Gastroesophageal sphincter (tissue), 4 donors: ENCODE measurements at places on chromosomes 7 and 10. TPM values are rescaled to one million over a fixed set of nuclear protein-coding genes. Genes with fewer than 3 reads are reported as not detected.

BET1 gene
- 16.6 TPM for total RNA-seq

DRGX gene
- total RNA-seq, result not detected

ASAH2 gene
- total RNA-seq, result 1.2 TPM

GRCh38 chr7:155787171-155787851, 25.0 kb downstream of the SHH start:
- peaks cover 12% of the 10 kb centered on the region for H3K4me1 ChIP-seq
- ATAC-seq, result peak; percentile 52
- no peaks in the 10 kb centered on the region for H3K36me3 ChIP-seq

GRCh38 chr7:100873599-100874299, 1.2 kb upstream of the SRRT start:
- peaks cover 61% of the 10 kb centered on the region for H3K36me3 ChIP-seq
- H3K27me3 ChIP-seq, result no peaks in the 10 kb centered on the region
- no peak for ATAC-seq
- peak overlapping the region; percentile 73 for H3K27ac ChIP-seq
- H3K4me3 ChIP-seq, result peak overlapping the region; percentile 67

DNA sequence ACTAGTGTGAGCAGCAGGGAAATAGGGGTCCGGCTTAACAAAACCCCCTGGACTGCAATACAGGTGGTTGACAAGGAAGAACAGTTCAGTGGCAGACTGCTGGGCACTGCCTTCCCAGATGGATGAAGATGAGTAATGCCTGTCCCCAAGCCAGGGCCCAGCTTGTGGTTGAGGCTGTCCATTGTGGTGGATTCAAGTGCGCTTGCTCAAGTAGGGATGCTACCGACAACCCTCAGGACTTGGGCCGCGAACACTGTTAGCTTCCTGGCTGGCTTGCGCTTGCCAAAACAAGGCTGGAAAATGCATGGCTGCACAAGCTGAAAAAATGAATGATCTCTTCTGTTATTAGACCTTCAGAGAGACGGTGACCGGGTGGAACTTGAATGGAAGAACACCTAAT, 116.1 kb upstream of the ACBD5 start:
- no peak overlapping the region for H3K27ac ChIP-seq
- H3K4me1 ChIP-seq, result no peaks in the 10 kb centered on the region
- no peaks in the 10 kb centered on the region for H3K27me3 ChIP-seq
- no peaks in the 10 kb centered on the region for H3K36me3 ChIP-seq
- no peak for ATAC-seq
- no peak overlapping the region for H3K4me3 ChIP-seq

EIF4EBP2 gene
- 93.7 TPM for total RNA-seq

GRCh38 chr7:23662124-23662983, 17.6 kb upstream of the FAM221A start:
- no peaks in the 10 kb centered on the region for H3K4me1 ChIP-seq
- no peak overlapping the region for H3K27ac ChIP-seq
- no peaks in the 10 kb centered on the region for H3K36me3 ChIP-seq
- no peaks in the 10 kb centered on the region for H3K27me3 ChIP-seq

DNA sequence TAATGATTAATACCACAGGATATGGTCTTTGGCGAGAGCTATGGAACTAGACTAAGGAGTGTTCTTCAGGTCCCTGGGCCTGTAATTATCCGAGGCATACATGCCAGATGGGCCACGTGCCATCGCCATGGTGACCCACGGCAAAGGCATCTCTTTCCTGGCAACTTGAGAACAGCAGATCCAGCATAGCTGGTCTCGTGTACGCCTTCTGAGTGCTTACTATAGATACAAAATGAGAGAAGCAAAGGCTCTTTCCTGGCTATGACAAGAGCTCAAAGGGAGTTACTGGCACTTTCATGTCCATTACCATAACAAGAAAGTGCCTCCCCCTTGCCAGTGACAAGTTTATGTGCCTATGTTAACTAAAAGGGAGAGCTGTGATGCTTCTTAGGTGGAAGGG, 26.0 kb upstream of the GLI3 start:
- ATAC-seq, result peak; percentile 39
- no peaks in the 10 kb centered on the region for H3K27me3 ChIP-seq
- H3K4me1 ChIP-seq, result no peaks in the 10 kb centered on the region

DNA sequence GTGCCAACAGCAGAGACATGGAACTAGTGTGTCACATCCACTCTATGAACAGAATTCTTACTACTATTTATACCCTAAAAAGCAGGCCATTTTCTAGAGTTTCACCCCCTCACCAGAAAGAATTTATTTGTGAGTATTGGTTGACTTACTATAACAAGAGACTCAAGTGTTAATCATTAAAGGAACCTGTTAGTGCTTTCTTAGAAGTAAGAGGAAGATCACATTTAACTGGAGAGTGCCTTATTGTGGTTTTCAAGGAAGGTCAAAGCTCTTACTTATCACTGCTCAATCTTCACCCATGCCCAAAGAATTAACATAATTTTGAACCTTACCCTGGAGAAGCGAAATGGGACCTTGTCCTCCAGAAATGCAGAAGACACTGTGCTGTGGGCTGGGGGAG, 169.3 kb upstream of the PRSS1 start:
- ATAC-seq, result no peak
- H3K4me3 ChIP-seq, result no peak overlapping the region
- H3K36me3 ChIP-seq, result no peaks in the 10 kb centered on the region
- no peaks in the 10 kb centered on the region for H3K4me1 ChIP-seq
- H3K27me3 ChIP-seq, result no peaks in the 10 kb centered on the region

DNA sequence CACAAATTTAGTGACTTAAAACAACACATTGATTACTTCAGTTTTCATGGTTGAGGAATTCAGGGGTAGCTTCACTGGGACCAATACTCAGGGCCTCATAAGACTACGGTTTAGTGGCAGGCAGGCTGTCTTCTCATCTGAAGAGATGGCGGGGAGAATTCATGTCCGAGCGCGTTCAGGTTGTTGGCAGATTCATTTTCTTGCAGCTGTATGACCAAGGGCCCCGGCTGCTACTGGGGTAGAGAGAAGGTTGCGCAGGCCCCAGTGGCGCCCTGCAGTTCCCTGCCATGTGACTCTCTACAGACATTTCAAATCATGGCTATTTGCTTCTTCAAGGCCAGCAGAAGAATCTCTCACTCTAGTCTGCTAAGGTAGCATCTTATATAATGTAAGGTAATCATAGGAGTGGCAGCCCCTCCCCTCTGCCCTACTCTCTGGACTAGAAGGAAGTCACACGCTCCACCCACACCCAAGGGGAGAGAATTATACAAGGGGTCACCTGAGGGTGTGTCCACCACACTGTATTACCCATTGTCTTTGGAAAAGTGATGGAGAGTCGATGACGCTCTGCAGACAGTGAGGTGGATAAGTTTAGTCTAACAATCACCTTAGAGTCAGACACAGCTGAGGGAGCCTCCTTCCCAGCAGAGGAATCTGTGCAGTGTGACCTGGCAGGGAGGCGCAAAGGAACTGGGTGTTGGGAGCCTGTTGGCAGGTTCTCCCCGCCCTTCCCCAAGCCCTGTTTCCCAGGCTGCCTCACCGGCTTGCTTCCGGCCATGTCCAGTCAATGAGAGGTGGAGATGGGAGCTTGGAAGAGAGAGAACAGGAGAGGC, 35.7 kb upstream of the PLEKHA1 start:
- H3K4me1 ChIP-seq, result no peaks in the 10 kb centered on the region
- H3K4me3 ChIP-seq, result no peak overlapping the region
- no peaks in the 10 kb centered on the region for H3K36me3 ChIP-seq
- no peaks in the 10 kb centered on the region for H3K27me3 ChIP-seq

NPY4R2 gene
- not detected for total RNA-seq

C10orf67 gene
- not detected for total RNA-seq

TEX36 gene
- not detected for total RNA-seq

FFAR4 gene
- not detected for total RNA-seq

DNA sequence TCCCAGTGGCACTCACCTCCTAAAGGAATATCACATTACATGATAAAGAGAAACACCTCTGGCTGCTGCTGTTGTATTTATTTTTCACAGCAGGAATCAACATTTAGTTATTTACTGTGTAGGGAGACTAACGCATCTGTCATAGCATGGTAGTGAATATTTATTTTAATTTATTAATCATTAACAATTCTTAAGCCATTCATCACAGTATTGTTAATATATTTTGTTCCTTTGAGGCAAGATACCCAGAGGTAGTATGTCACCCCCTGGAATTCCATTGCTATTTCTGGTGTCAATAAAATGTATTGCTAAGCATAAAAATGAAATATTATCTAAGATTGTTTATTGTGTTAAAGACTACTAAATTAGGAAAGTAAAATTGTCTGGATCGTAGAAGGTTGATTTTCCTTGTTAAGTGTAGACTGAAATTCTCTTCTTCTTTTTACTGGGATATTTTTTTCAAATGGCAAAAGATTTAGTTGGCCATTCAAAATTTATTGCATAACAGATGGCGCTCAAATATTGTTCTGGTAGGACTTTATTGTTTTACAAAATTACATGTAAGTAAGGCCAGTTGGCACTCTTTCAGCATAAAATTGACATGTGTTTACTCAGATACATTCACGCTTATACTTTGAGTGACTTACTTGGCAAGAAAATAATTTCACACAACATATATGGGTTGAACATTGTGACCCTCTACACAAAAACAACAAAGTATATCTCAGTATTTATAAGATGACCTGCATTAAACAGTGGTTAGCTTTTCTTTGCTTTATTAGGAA, 1358.7 kb upstream of the SORCS1 start:
- H3K4me1 ChIP-seq, result no peaks in the 10 kb centered on the region
- no peak for ATAC-seq
- H3K36me3 ChIP-seq, result no peaks in the 10 kb centered on the region
- no peak overlapping the region for H3K4me3 ChIP-seq

GRCh38 chr7:80488406-80488805, 23.5 kb downstream of the GNAT3 start:
- H3K27ac ChIP-seq, result no peak overlapping the region
- no peak overlapping the region for H3K4me3 ChIP-seq
- ATAC-seq, result no peak
- no peaks in the 10 kb centered on the region for H3K36me3 ChIP-seq
- no peaks in the 10 kb centered on the region for H3K27me3 ChIP-seq
- H3K4me1 ChIP-seq, result no peaks in the 10 kb centered on the region

GRCh38 chr7:66265566-66265965, 60.4 kb downstream of the TPST1 start:
- H3K27me3 ChIP-seq, result no peaks in the 10 kb centered on the region
- ATAC-seq, result no peak
- no peaks in the 10 kb centered on the region for H3K36me3 ChIP-seq
- H3K4me1 ChIP-seq, result no peaks in the 10 kb centered on the region
- H3K4me3 ChIP-seq, result no peak overlapping the region
- no peak overlapping the region for H3K27ac ChIP-seq

PHKG1 gene
- not detected for total RNA-seq

SPDYE8 gene
- total RNA-seq, result not detected

- no peak overlapping the region for H3K27ac ChIP-seq
- no peaks in the 10 kb centered on the region for H3K4me1 ChIP-seq
- no peaks in the 10 kb centered on the region for H3K36me3 ChIP-seq
- ATAC-seq, result peak; percentile 5
Observed at GRCh38 chr10:127578259-127578960, 29.3 kb downstream of the NPS start.
